ENCODE measurements at places on chromosomes 2 and 18.

GRCh38 chr2:100819370-100820272 lies at the start of gene NPAS2:
Gene NPAS2, plus strand, starts transcription at chr2:100820139. Its CDS starts 84,616 bp downstream, at chr2:100904755.
- peak; percentile 60 for DNase-seq

GRCh38 chr2:147224070-147224469 lies 620.8 kb upstream of the ACVR2A start:
- no peak for DNase-seq

DNA sequence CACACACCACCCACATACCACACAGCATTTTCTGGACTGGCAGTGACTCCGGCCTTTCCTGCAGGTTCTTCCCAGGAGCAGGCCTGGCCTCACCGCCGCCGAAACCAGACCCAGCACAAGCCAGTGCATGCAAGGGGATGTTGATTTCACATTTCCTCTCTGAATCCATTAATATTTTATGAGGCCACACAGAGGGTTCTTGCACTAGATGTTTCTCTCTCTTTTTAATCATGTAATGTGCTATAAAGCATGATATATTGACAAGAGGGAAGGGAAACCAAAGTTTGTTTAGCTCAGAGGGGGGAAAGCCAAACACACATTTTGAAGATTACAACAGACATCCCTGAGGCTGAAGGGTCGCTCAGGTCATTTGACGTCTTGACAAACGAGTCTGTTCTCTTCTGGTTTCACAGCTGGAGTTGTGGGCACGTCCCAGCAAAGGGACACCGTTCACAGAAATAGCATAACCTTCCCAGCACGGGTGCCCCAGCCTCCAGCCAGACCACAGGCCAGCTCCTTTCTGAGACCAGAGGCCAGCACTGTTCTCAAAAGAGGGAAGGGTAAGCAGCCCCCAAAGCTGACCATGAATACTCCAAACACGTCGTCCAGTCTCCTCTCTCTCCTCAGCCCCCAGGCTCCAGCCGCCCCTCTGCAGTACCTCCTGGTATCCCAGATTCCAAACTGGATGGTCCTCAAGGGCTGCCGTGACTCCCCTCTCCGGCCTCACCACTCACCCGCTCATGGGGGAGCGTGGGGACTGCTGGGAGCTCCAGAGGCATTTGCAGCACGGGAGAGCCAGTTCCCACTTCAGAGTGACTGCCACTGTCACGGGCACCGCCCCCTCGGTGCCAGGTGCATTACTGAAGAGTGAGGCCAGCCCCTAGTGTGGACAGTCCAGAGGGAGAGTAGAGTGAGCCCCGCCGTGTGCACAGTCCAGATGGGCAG lies 340.3 kb upstream of the SALL3 start:
- DNase-seq = no peak

- DNase-seq = no peak
Observed at GRCh38 chr2:112754564-112754963, 9.8 kb downstream of the CKAP2L start.

- DNase-seq = no peak
Observed at GRCh38 chr2:85811180-85812093, 57.6 kb downstream of the ATOH8 start.

DNA sequence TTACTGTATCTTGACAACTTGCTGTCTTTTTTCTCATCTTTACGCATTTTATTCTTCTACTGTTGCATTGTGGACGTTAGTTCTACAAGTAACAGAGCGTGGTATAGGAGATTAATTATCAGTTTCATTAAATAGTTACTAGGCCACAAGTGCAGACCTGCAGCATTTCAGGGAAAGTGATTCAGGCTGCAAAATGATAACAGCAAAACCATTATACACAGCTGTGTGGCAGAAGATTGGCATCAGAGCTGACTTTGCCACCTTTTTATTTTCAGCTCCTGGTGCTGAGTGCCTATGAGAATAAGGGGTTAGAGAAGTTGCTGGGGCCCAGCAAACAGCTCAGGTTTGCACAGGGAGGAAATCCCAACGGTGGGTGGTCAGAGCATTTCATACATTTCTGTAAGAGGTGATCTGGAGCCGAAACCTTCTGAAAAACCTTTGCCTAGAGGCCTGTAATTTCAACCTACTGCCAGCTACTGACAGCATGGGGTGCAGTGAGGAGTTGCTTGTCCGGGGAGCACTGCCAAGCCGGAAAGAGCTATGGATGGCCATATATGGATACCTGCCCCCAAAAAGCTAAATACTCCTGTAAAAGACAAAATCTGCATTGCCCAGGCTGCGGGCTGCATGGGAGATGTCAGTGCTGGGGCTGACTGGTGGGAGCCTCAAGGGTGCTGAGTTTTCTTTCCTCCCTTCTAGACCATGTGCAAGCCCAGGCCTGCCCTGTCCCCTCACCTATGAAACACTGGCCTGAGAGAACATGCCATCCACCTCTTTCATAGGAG lies 2.7 kb upstream of the CCBE1 start:
- DNase-seq = no peak

GRCh38 chr2:130387804-130388203 lies 31.9 kb downstream of the PTPN18 start:
- DNase-seq = no peak

- no peak for DNase-seq
Observed at GRCh38 chr18:49072524-49072934, 121.8 kb upstream of the SMAD7 start.

GRCh38 chr2:156309167-156309566 lies 23.4 kb downstream of the NR4A2 start:
- no peak for DNase-seq

DNA sequence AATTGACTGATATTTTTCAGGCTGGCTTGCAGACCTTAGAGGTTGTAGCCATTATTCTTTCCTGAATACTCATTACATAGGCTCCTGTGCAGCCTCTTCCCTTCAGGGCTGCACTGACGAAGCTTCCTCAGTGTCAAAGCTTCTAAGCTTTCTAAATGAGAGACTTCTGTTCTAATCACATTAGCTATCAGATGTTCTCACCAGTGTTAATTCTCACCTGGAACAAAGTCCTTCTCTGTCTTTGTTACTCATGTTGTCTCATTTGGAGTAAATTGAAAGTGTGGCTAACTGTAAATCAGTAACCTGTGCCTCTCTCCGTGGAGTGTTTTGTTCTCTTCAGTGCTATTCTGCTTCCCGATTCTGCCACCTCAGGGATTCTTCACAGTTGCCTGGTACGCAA lies 76.9 kb downstream of the MC4R start:
- DNase-seq = no peak

GRCh38 chr18:69674292-69674877 lies 273.3 kb downstream of the CD226 start:
- DNase-seq = no peak

- no peak for DNase-seq
Observed at GRCh38 chr18:59708988-59709387, 11.8 kb upstream of the CCBE1 start.

DNA sequence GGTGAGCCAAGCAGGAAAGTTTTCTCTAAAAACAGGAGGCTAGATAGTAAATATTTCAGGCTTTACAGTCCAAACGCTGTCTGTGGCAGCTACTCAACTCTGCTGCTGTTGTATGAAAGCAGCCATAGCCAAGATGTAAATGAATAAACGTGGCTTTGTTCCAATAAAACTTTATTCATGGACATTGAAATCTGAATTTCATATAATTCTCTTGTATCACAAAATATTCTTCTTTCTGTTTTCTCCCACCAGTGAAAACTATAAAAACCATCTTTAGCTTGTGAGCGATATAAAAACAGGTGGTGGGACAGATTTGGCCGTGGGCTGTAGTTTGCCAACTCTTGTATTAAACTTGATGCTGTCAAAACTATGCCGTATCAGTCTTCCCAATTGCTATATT lies 333.0 kb downstream of the PTPRM start:
- no peak for DNase-seq

GRCh38 chr2:65921116-65921515 lies 488.7 kb upstream of the SPRED2 start:
- no peak for DNase-seq

DNA sequence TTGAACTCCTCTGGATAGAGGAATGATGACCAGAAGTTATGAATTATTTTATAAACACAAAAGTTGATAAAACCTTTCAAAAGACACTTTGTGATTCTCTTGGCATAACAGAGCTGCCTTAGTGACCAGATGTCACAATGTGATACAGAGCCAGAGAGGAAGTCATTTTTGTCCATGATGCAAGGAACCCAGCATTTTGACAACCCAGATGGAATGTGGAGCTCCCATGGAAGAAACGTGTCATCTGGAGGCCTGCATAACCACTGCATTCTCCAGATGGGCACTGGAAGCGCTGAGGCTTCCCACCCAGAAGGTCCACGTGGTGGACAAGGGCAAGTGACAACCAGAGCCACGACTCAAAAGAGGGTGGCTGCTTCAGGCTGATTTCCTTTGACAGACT lies 30.1 kb downstream of the HRH4 start:
- DNase-seq = no peak

- DNase-seq = no peak
Observed at GRCh38 chr2:8153258-8153718, 528.6 kb upstream of the ID2 start.

DNA sequence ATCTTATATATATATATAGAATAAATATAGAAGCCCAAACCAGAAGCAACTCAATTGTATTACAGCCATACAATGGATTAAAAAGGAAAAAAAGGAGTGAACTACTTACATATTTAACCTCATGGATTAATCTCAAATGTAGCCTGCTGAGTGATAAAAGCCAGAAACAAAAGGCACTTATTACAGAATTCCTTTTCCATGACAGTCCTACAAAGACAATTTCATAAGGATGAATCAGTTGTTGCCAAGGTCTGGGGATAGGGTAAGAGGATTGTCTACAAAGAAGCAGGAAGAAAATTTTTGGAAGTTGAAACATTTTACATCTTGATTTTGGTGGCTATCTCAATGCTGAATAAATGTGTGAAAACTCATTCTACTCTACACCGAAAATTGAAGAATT lies 103.9 kb upstream of the DCC start:
- no peak for DNase-seq

Data from GM13977 (cell line).